Right ventricle myocardium superior (tissue), 1 donor: ENCODE measurements at places on chromosomes 2 and 18.

GRCh38 chr2:191521608-191522208 is 156.2 kb upstream of the NABP1 start:
- no peak for DNase-seq

DNA sequence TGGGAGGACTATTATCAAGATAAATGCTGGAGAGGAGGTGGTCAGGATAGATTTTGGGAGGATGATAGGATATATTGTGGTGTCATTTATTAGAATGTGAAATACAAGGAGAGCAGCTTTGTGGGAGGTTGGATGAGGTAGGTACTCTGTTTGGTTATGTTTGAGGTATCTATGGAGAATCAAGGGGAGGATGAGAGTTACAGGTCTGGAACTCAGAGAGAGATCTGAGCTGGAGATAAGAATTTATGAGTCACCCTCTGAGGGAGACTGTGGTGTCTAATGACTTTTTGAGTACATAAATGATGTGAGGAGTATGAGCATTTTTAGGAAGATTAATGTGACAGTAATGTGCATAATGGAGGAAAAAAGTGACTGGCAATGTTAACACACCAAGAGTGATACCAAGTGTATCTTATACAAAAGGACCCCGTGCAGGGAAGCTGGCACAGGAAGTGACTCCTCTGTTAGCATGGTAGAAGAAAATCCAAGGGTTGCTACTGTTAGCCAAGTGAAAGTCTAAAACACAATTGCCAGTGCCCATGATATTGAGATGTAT is 48.2 kb downstream of the CRIM1 start:
- no peak for DNase-seq

- no peak for DNase-seq
Measured at GRCh38 chr18:22846088-22846683, 86.9 kb upstream of the RBBP8 start.

DNA sequence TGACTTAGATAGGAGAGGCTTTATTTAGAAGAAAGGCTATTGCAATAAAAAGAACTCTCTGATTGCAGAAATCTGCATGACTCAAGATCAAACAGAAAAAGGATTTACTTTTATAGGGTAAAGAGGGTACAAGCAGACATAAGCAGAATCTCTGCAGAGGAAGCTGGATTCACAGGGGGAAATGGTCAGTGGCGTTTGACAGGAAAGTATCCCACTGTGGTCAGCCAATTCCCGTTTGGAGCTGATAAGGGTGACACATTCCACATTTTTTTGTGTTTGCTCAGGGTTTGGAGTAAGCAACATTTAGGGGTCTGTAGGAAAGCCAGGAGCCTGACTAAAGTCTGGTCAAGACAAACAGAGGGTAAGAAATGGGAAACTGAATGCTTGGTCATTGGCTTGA is 23.9 kb upstream of the SCYGR5 start:
- no peak for DNase-seq

DNA sequence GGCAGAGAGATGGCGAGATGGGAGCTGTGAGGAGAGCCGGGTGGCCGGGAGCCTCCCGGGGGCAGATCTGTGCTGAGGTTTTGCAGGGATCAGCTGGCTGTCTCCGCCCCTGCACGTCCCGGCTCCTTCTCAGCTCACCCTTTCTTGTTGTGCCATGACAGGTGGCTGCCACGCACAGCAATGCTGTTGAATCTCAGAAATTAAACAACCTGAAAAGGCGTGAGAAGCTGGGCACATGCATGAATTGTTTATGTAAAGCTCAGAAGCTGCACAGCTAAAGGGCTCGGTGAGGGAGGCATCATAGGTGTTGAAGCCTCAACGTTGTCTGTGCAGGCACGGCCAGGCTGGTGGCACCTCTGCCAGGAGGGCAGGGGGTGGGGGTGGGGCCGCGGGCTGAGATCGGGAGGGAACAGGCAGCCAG is 858 bp upstream of the RTP5 start:
- no peak for DNase-seq

DNA sequence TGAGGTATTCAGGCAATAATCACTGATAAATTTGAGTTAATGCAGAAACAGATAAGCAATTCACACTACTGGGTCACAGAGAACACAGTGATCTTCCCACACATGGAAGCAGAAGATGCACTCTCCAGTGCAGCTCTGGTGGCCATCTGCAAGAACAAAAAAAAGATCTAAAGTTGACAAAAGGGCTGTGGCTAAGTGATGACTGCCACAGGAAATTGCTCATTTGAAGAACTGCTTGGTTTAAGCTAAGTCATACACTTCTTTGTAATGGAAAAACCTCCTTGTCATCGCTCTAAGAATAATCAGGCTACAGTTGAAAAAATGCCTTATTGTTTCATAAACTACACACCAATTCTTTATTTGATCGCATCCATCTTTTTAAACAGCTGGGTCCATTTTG is 115.1 kb downstream of the DTNB start:
- DNase-seq, result no peak

DNA sequence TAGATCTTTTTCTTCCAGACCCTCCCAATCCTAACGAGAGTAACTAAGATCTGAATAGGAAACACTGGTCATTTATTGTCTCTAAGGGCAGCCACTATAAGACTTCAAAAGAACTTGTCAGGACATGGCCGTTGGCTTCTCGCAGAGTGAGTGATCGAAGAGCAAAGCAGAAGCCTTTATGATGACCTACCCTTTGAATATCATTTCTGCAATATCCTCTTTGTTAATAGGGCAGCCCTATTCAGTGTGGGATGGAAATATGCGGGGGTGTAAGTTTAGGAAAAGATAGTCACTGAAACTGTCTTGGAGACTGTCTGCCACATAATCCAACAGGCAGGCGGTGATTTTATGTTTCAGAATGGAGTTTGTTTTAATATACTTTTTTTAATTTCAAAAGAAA is 70.9 kb downstream of the FBXO36 start:
- no peak for DNase-seq

DNA sequence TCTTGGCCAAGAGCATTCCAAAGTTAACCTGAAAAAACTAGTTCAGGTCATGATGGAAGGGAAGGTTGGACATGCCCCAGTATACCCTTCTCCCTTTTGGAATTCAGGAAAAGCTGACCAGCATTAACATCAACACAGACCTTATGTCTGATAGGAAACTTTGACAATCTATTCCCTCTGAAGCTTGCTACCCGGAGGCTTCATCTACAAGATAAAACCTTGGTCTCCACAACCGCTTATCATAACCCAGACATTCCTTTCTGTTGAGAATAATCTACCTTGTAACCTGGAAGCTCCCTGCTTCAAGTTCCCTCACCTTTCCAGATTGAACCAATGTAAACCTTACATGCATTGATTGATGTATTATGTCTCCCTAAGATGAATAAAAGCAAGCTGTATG is 24.7 kb upstream of the IL37 start:
- DNase-seq, result no peak

DNA sequence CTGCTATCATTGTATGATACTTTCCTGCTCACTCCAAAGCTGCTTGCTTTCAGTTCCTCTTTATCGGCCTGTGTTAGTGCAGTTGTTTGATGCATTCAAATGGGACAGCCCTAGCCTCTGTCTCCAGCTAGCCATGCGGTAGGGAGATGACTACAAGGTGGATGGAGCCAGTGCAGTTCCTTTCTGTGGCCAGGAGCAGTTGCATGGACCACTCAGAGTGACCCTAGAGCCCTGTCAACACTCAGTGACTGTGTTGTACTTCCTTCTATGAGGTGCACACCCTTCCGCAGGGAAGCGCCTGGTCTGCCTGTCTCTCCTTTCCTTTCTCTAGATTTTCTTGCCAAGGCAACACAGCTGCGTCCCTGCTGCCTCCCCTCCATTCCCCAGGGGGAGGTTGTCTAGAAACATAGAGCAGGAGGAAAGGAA is 33.8 kb downstream of the KCNS3 start:
- no peak for DNase-seq

GRCh38 chr2:17800693-17801458 is 15.4 kb upstream of the MSGN1 start:
- no peak for DNase-seq

- DNase-seq, result no peak
Measured at GRCh38 chr18:79626905-79627749, 52.5 kb upstream of the CTDP1 start.

DNA sequence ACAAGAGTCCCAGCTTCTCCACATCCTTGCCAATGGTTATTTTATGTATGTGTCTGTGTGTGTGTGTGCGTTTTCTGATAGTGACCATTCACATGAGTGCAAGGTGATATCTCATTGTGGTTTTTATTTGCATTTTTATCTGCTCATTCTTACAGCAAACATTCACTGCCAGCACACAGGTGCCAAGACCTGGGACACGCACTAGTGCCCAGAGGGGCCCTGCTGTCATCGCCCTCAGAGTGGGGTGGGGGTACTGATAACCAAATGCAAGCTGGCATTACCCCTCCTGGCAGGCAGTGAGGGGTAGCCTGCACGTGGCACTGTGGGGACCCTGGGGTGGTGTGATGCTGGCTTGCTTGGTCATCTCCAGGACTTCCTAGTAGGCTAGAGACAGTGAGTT is 285.4 kb downstream of the LPIN1 start:
- DNase-seq, result no peak

- no peak for DNase-seq
Measured at GRCh38 chr18:58535340-58536201, 93.3 kb downstream of the ALPK2 start.

GRCh38 chr2:101419096-101419663 is 31.9 kb upstream of the CREG2 start:
- DNase-seq, result no peak

DNA sequence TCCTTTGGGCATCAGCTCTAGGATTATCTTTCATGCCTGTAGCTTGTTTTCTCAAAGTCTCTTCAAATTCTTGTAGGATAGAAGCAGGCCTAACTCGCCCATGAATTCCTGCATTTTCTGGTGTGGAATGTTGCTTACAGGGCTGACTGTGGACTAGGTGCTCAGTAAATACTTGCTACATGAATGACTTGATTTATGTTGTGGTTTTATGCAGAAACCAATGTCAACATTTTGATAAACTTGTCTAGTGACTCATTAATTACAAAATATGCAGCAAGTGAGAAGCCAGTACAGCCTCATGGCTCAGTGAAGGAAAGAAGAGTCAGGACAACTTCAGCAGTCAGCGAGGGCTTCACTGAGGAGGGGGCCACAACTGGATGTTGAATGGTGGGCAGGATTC is 110.6 kb upstream of the SIX2 start:
- no peak for DNase-seq

DNA sequence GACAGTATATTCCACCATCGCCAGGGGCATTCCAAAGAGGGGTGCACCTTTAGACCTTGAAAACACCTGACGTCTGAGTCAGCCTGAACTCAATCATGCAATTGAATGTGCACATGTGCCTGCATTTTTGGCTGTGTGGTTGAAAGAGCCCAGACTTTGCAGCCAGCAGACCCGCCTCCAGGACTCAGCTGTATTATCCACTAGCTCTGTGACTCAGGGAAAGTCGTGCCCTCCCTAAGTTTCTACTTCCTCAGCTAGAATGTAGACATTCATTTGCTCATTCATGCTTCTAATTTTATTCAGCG is 94.2 kb downstream of the LRRC30 start:
- no peak for DNase-seq

GRCh38 chr2:13768274-13768673 is 864.2 kb upstream of the LRATD1 start:
- no peak for DNase-seq

- DNase-seq, result no peak
Measured at GRCh38 chr2:172806493-172806892, 70.8 kb downstream of the RAPGEF4 start.

DNA sequence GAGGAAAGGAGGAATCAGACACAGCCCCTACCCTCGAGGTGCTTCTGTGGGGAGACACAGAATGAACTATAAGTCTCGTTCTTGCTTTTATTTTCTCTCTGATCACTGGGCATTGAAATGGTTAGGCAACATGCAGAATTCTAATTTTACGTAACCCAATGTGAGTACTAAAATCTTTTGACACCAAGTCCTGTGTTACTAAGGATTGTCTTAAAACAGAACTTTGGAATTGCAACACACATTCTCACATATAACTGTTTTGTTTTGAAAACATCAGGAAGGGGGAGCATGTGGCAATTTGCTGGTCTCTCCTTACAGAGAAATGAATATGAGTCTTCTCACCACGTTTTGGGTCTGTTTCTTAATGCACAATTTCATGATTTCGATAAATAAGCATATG is 23.6 kb upstream of the SULT1C4 start:
- DNase-seq, result no peak

- no peak for DNase-seq
Measured at GRCh38 chr2:165593081-165593480, 123.6 kb downstream of the CSRNP3 start.

DNA sequence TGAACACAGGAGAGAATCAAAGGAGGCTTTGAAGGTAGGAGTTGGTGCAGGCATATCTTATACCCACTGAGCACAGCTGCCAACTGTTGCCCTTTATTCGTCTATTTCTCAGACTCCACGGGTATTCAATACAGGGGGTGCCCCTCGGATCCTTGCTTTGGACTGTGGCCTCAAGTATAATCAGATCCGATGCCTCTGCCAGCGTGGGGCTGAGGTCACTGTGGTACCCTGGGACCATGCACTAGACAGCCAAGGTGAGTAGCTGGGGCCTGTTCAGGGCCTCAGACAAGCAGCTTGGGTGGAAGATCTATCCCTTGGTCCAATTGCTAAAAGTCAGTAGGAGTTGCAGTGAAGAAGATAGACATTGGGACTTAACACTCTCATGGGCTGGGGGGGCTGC is 5.2 kb downstream of the CAD start:
- DNase-seq, result no peak

DNA sequence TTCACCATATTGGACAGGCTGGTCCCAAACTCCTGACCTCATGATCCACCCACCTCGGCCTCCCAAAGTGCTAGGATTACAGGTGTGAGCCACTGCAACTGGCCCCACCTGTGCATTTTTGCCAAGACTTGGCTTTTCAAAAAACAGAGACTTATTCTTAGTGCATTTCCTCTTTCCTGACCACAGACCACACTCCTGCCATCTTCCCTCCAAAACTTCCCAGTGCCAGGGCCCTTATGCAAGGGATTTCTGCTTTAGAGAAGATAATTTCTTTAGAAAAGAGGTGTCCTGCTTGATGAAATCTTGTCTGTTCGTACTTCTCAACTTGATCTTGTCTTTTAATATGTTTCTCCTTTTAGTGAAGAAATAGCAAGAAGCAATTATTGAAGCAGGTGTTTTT is 98.8 kb upstream of the ZNF516 start:
- DNase-seq, result no peak

- DNase-seq, result no peak
Measured at GRCh38 chr2:126543081-126543480, 112.9 kb upstream of the GYPC start.

- DNase-seq, result no peak
Measured at GRCh38 chr2:216391401-216391800, 19.1 kb upstream of the MARCHF4 start.

DNA sequence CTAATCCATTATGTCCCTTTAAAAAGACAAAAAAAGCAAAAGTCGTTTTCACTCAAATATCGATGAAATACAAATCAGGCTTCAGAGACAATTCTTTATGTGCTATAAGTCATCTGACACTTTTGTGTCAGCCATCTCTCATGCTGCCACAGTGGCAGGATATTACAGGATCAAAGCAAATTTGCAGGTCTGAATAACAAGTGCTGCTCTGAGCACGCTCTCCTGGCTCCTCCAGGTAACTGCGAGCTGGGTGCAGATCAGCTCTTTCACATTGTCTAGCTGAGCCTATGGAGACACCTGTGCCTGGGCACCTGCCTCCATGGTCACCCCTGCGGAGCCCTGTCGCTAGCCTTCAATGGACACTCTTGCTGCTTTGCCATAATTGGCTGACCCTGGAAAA is 250.2 kb upstream of the RAB12 start:
- DNase-seq, result no peak

- DNase-seq, result no peak
Measured at GRCh38 chr2:11574176-11575046, 40.6 kb downstream of the GREB1 start.

- no peak for DNase-seq
Measured at GRCh38 chr2:36371928-36372391, 16.4 kb downstream of the CRIM1 start.
